ENCODE measurements at places on chromosomes 6 and 20.

DNA sequence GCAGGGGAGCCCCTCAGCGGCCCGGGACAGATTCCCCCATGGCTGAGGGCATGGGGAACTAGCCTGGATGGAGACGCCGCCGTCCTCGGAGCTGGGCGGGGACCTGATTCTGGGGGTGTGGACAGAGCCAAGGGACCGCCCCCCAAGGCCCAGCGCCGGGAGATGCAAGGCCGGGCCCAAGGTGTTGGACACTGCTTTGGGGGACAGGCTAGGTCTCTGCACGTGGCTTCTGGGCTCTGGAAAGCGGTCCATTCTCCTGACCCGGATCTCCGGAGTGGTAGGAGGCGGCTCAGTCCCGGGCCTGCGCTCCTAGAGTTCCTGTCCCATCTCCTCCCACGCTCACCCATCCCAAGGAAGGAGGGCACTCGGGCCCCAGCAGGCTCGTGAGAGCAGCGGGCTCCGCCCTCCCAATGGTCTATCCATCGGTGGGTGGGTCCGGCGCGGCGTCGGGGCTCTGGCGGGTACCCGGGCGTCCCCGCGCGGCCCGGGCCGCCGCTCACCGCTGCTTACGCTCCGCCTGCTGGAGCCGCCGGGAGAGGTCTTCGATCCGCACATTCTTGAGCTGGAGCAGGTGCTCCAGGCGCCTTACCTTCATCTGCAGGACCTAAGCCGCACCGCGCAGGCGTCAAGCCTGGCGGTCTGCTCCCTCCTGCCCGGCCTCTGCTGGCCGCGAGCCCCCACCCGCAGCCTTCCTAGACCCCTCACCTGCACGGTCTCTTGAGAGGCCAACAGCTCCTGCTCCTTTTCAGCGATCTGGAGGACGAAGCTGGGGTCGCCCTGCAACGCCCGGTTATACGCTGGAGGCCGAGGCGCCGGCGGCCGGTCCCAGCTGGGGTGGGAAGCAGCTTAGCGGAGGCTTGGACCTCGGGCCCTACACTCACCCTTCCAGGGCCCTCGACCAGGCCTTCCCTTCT is 3.3 kb downstream of the SPEF1 start:
- no peak for DNase-seq

DNA sequence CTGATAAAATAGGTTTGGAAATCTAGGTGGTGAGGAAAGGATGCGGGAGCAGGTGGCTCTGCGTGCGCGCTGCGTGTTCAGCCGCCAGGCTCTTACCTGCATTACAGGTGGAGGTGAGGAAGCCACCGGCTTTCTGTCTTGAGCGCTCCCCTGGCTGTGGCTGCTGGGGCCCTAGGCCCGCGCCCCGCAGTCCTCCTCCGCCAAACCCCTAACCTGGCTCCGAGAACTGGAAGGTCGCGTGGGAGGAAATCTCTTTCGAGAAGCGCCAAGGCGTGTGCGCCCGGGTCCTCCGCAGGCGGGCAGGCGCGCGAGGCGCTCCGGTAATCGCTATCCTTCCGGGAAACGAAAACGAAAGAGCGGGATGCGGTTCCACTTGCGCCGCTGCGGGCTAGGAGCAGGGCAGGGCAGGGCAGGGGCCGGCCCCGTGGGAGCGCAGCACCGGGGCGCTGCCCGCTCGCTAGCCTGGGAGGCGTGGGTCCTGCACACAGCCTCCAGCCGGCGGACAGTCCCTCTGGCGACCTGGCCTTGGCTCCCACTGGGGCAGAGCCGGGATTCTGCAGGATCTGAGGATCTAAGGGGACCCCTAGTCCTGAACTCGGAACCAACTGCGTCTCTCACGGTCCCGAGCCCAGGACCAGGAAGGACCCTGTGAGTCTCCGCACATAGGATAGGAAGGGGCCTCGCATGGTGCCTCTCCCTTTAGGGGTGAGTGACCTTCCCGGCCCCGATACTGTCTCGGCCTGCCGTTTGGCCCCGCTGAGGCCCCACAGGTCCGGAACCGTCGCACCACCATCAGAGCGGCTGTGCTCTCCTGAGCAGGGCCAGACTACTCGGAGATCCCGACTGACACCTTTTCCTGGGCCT is at the start of gene ETV7:
ETV7 (minus strand) TSS at position 230 of the 864 bp plus-strand sequence; CDS start at position 102, 128 bp downstream.
- DNase-seq, result no peak

DNA sequence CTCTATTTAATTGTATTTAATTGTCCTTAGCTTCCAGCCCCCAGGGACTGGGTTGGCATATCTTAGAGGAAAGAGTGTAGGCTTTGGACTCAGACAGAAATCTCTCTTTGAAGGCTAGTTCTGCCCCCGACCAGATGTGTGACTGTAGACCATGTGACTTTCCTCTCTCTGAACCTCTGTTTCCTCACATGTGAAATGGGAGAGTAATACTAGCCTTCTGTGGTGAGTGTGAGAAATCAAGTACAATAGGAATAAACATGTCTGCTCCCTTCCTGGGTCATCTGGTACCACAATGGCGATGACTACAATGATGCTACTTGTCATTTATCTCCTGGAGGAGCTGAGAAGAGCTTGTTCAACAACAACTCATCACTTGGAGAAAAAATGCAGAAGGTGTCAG is 179.9 kb downstream of the LRFN2 start:
- DNase-seq, result no peak

DNA sequence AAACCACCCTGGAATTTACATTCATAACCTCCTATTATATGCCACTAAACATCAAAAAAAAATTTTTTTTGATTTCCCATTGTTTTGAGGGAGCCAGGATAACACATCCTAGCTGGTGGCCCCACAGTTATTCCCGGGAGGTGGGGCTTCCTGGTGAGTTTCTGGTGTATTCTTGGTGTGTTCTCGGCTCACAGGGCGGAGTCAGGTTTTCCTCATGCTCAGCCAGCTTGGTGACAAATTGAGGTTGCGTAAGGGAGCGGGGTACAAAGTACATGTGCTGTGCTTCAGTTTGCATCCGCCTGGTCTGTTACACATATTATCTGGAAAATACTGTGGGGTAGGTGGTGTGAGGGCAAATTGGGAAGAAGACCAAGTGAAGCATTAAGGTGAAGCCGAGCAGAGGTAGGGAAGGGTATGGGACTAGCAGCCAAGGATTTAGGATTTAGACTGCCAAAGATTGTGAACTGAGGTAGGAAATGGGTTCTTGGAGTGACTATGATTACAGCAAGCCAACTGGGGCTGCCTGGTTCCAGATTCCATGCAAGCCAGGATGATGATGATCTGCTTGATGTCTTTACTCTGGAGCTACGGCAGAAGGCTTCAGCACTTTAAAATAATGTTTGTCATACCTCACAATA is 46.2 kb upstream of the EEF1A1 start:
- no peak for DNase-seq

- no peak for DNase-seq
Observed at GRCh38 chr20:7883309-7883708, 56.9 kb downstream of the HAO1 start.

DNA sequence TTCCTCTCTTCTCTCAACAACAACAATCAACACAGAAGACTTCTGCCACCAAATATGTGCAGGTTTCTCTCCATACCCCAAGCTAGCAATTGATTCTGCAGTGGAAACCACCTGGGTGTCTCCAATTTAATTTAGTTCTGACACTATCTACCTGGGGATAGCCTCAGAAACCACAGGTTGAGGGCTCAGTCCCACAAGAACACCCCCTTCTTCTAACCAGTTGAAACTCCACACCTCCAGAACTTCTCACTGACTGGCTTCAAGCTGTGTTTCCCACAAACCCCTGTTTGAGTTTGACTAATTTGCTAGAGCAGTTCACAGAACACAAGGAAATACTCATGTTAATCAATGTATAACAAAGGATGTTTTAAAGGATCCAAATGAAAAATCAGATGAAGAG is 52.5 kb upstream of the SPTLC3 start:
- DNase-seq, result no peak

- no peak for DNase-seq
Observed at GRCh38 chr6:50539447-50539846, 173.9 kb upstream of the TFAP2D start.

- DNase-seq, result no peak
Observed at GRCh38 chr6:97293198-97293696, 10.2 kb upstream of the MMS22L start.

DNA sequence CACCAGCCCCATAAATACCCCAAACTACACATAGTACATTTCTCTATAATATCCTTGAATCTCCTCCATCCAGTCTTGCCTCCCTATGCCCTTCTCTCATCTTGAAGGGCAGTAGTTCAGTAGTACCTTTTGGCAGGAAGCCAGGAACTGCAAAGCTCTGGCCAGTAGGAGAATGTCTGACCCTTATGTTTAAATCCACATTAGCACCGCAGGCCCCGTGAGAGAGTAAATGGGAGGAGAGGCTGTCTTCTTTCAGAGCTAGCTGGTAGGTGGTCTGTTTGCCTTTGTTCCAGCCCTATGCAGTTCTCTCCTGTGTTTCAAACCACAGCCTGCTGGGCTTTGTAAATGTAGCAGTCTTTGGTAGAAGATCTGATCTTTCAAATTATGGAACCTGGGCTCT is 690.7 kb downstream of the DOK5 start:
- no peak for DNase-seq

- DNase-seq, result no peak
Observed at GRCh38 chr6:162178666-162179065, 548.9 kb downstream of the PRKN start.

DNA sequence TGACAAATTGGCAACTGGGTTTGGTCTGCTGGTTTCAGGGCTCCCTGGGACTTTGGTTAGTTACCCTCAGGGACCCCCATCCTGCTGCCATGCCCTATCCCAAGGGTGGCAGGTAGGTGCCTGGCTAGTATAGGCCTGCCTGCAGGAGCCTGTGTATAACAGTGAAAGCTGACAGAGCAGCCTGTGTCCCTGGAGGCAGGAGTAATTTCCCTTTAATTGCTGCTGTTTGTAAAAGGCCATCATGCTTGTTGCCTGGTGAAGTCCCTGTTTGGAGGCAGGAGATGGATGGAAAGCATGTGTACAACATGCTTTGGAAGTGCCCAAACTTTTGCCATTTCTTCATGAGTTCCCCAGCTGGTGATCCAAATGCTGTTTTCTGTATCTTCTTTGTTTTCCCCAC is 30.1 kb downstream of the CMTR1 start:
- no peak for DNase-seq

GRCh38 chr20:62898970-62899632 is 27.2 kb downstream of the DIDO1 start:
- DNase-seq, result no peak

DNA sequence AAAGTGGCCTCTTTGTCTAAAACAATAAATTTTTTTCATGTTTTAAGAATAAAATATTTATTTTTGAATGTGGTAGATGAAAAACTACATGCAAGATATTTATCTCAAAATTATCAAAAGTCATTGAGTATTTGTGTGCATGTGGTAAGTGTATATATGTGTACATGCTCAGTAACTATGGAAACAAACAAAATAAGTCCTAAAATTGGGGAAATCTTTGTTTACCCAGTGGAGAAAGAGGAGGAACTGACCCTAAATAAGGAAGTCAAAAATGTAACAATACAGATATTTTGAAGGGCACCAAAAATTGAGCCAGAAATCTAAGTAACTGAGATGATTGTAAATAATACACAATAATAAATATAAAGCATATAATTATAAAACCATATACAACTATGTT is 639.2 kb downstream of the MAFB start:
- DNase-seq, result no peak

DNA sequence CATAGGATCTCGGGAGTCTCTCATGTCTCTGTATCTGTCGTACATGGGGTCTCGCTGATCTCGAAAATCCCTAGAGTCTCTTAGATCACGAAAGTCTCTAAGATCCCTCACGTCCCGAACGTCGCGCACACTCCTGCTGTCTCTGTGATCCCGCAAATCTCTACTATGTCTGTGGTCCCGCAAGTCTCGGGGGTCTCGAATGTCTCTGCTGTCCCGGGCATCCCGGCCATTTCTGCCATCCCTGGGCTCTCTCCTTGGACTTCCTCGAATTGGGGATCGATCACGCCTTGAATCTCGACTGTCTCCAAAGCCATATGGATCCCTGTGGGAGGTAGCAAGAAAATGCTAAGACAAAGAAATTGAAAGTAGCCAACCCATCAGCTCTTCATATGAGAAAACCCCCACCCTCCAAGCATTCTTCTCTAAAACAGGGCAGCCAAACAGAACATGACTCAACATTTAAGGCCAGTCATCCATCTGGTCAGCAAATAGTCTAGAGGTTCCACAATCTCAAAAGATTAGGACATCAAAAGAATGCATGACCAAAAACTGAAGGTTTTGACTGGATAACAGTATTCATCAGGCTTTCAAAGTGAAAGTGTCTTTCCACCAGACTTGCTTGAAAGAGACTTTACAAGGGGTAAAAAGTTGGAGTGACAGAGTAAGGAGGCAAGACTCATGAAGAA is 19.4 kb downstream of the NCOA5 start:
- DNase-seq, result no peak
